ENCODE measurements at places on chromosomes 12 and 14.
A peak's percentile ranks its signal among the peaks of the same experiment; 100 is the strongest.

DNA sequence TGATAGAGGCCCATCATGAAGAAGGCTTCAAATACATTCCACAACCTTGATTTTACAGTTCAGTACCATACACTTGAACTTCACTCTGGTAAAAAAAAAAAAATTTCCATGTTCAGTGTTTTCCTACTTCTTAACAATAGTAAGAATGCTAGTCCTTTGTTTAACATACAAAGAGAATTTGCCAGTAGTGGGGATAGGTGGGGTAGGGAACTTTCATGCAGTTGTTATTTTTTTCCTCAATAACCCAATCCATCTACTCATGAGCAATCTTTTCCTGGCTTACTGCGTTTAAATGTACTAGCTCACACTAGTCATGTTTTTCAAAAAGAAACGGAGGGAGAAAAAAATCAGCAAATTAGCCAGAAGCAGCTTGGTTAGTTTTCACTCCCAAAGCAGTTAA is 206.1 kb downstream of the PRKD1 start:
- DNase-seq: no peak

GRCh38 chr14:87049950-87050349 is 943.0 kb downstream of the GALC start:
- DNase-seq: no peak

GRCh38 chr14:100895411-100895810 is 8.1 kb downstream of the RTL1 start:
- no peak for DNase-seq

DNA sequence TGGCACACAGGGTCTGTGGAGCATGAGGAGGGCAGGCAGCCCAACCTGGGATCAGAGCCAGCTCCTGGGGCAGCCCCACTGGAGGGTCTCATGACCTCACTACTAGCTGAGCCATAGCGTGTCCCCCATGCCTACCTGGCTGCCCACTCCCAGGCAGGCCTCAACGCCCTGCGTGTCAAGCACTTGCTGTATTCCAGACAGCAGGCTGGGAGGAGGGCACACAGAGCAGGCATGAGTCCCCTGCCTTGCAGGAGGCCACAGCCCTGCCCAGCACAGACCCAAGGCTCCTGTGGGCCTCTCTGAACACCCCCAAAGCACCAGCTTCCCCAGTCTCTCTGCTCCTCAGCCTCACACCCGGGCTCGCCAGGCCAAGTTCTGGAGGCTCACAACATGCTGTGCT is 64.0 kb downstream of the IQSEC3 start:
- no peak for DNase-seq

DNA sequence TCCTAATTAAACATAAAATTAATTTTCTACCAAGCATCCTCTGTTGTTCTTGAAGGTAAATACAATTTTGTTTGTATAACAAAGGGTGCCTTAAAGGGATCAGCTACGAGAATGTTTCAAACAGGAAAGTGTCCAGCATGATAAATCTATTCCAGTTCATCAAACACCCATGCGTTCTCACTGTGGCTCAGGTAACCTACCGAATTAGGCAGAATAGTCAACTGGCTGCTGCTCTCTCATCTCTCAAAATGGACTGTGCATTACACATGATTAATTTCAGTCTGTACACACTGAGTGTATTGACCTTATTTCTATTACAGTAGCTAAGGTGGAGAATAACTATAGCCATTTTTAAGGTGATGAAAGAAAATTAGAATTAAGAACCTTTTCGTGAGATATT is 127.5 kb upstream of the RMST start:
- DNase-seq: no peak

DNA sequence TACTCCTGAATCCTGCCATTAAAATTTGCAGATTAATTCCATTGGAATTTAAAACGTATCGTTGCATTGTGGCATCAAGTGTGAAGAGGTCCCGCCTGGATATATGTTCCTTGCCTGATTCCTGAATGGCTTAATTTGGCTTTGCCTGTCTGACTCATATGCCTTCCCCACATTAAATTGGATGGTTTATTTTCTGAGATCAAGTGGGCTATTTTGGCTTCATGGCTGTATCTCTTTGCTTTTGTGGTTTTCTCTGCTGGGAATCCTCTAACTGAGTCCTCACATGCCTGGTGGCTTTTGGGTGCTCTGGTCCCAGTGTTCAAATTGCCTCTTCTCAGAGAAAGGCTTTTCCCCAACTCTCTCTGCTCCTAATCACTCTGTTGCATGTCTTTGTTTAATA is 127.9 kb upstream of the DYRK2 start:
- DNase-seq: no peak

- peak; percentile 50 for DNase-seq
Measured at GRCh38 chr12:62934239-62934798, 631 bp downstream of the PPM1H start.

GRCh38 chr14:32934073-32934880 is 4.4 kb upstream of the NPAS3 start:
- no peak for DNase-seq
